Activated CD4-positive, alpha-beta T cell treated with anti-CD3 and anti-CD28 coated beads for 24 hours (primary cell): ENCODE measurements at places on chromosomes 2 and 18.

DNA sequence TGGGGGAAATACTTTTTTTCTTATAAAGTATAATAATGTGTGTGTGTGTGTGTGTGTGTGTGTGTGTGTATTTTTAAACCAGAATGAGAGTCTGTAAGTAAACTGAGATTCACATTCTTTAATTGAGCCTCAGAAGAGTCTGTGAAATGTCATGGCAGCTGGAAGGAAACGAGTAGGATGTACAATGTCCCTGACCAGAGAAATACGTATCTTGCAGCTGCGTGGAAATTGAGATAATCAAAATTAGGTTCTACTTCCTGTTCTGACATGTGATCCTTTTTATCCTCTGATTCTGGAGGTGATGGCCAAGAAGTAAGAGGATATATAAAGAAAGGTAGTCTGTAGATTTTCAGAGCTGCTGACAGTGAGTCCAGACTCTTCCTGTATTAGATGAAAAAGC lies 50.0 kb downstream of the SH3RF3 start:
- DNase-seq: no peak

- DNase-seq: no peak
Observed at GRCh38 chr18:7711495-7711894, 144.4 kb downstream of the PTPRM start.

DNA sequence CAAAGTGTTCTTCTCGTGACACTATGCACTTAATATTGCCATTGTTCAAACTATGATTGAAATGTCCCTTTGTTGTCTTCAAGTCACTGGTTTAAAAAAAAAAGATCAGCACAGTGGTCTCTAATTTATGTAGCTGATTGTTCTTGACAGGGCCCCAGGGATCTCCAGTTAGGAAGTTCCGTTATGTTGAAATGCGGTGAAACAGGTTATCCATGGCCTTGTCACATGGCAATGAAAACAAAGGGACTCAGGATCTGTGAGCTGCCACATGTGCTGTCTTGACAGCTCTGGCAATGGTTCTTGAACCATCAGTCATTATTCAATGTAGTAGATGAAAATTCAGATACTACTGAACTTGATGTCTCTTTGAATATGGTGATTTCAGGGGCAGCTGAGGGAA lies 147.4 kb downstream of the SETBP1 start:
- DNase-seq: no peak

DNA sequence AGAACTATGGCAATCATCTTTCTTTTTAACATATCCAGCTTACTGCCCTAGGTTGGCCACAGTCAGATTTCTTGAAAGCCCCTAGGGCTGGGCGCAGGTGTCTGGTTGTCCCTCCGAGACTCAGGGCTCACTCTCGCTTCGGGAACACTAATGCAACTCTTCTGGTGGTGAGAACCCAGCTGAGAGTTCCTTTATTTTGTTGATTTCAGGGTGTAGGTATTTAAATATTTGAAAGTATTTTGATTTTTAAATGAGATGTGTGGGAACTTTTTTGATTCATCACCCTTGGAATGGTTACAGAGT lies 40.7 kb downstream of the INPP4A start:
- DNase-seq: no peak

GRCh38 chr18:72999971-73000607 lies 132.3 kb upstream of the NETO1 start:
- no peak for DNase-seq

- DNase-seq: no peak
Observed at GRCh38 chr2:149613704-149614103, 26.1 kb upstream of the MMADHC start.

GRCh38 chr18:70289351-70290312 lies 787 bp downstream of the SOCS6 start:
- DNase-seq: no peak

DNA sequence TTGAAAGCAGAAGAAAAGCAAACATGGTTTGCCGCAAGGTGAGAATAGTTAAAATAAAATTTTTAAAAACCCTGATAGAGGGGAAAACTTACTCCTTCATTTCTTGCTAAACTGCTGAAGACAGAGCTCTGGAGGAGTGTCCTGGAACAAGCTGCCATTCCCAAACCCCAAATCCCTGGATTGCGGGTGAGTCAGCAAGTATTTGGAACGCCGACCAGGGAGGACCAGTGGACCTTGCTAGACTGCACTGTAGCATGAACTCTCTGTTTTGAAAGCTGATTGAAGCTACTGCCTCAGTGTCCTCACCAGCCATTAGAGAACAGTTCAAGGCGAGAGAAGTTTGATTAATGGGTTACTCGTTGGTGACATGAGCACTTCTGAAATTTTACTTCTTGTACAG lies 99.4 kb upstream of the RASGRP3 start:
- DNase-seq: no peak

DNA sequence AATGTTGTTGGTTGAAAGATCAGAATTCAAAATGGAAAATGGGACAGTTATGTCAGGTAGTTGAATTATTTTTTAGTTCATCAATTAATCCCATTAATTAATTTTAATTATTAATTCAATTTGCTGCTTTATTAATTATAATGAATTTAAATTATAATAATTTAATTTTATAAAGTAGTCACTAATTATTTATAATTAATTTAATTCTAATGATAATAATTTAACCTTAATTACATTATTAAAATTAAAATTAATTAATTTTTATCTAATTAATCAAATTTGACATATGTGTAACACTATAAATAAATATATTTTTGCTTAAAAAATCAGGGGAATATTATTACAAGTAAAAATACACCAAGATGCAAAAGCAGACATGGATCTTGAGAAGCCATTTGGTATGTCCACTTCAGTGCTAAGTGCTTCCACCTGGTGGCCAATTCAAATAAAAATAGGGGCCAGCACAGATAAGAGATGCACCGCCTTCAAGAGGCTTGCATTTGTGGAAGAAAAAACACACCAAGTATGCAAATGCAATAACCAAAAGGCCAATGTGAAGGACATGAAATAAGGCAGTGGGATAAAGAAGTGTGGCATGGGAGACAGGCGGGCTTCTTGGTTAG lies 73.2 kb downstream of the MBP start:
- DNase-seq: no peak

GRCh38 chr18:55934821-55935220 lies 346.8 kb upstream of the TCF4 start:
- no peak for DNase-seq

GRCh38 chr2:83795777-83796176 lies 663.3 kb downstream of the SUCLG1 start:
- DNase-seq: no peak

GRCh38 chr18:35508746-35509338 lies 11.1 kb upstream of the INO80C start:
- DNase-seq: no peak

GRCh38 chr2:11680182-11680900 lies 10.3 kb upstream of the NTSR2 start:
- DNase-seq: no peak

GRCh38 chr2:9423922-9424272 lies 443 bp downstream of the CPSF3 start:
- no peak for DNase-seq

GRCh38 chr2:241138471-241138870 lies 10.8 kb downstream of the PASK start:
- no peak for DNase-seq

GRCh38 chr2:143068509-143068908 lies 60.7 kb upstream of the ARHGAP15 start:
- no peak for DNase-seq

DNA sequence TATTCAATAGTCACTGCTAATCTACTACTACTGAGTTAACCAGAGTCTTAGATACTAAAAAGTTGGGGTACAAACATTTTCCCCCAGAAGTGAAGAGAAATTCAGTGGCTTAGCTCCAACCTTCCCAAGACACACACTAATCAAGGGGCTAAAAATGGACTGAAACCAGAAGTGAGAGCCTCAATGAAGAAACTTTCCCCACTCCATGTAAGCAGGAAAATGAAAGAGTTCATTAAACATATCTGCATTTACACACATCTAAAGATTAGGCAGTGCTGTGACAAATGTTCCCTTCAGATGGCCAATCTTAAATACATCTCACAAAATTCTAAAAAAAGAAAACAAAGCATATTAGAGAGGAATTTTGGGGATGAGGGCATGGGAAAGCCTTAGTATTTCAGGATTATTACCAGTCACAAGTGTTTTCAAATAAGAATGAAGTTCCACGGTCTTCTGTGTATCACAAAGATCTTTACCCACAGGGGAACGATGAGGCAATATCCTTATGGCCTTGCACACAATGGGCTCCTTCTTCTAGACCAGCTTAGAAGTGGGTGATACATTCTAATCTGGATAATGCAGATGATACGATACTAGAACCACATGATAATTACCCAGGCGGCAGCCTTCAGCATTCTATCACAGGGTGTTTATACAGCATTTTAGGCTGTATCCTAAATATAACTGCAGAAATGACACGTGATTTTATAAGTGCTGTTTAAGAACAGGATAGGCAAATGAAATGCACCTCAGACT lies 17.1 kb downstream of the ANKRD44 start:
- no peak for DNase-seq

DNA sequence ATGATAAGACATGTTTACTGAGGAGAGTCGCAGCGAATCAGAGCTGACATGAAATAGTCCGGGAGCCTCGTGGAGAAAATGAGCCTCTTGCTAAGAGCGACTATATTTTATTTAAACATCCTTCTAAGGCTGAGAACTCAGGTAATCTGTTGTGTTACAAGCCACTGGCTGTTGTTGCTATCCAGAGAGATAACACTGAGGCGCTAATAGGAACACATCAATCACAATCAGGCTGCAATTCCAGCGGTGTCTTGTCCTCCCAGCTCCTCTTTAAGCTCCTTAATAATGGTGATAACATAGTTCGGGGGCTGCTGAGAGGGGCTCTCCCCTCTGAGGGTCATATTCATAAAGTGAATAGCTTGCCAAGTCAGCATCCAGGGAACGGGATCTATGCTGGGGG lies 95.1 kb downstream of the INSIG2 start:
- no peak for DNase-seq

DNA sequence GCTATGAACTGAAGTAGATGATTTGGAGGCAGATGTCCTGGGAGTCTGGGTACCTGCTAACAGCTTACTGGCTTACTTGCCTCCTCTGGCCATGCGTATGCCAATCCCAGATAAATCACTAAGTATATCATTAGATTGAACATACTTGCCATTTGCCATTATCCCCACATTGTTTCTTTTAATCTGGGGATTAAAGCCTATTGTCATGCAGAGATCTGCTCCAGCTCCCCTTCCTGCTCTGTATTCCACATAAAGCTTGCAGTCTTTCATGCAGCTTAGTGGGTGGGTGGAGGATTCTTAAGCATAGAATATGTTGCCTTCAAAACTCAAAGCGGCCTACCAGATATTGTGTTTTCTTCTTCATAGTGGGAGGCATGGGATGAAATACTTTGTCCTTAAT lies 311.8 kb upstream of the MMADHC start:
- DNase-seq: no peak

GRCh38 chr18:54247511-54248175 lies 21.7 kb upstream of the POLI start:
- DNase-seq: no peak

GRCh38 chr2:21382701-21383520 lies 259.1 kb downstream of the TDRD15 start:
- no peak for DNase-seq

DNA sequence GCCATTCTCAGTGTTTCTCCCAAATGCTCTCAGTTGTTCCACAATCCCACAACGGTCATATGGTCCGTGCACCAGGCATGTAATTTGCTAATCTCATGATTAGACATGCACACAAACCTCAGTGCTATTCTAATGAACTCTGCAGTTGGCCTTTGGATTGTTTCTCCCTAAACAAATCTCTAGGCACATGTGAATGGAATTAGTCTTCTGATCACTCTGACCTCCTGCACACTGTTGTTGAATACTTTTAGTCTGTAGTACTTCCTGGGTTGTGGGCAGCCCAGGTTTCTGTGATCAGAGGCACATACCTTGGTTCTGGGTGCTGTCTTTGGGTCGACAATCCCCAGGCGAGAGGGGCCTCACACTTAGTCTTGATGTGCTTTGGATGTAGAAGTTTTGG lies 498.7 kb upstream of the SPRED2 start:
- no peak for DNase-seq

GRCh38 chr2:65939687-65940086 lies 495.2 kb upstream of the MEIS1 start:
- no peak for DNase-seq

GRCh38 chr2:203782262-203782976 lies 76.0 kb downstream of the CD28 start:
- peak; percentile 68 for DNase-seq

DNA sequence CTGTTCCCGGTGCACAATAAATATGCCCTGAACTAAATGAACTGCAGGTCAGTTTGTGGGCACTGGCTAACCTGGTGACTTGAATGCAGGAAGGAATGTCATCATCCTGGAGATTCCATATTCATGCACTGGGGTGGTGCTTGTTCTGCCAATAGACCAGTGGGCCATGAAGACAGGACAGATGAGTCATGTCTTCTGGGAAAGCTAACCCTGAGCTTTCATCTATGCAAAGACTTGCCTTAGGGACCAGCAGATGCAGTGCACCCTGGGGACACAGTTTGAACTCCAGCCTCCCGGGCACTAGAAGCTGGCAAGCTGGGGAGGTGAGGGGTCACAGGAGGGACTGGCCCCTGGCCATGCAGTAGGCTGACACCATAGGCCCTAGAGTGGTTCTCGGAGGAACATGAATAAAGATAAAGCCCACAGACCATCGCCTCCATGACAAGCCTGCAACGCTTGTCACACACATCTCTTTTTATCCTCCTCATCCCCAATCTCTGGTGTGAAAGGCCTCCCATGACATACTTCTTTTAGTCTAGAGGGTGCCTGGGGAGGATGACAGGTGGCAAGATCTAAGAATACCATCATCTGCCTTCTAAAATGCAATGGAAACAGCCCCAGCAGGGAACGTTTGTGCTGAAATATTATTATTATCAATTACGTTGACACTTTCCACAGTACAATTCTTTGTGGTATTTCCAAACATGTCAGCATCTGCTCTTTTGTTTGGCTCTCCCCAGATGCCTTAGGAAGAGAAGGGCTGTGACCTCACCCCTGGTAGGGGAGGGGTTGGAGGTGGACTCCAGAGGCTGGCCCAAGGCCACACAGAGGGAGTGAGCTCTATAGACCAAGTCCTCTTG lies 267.4 kb upstream of the RAB6C start:
- no peak for DNase-seq

DNA sequence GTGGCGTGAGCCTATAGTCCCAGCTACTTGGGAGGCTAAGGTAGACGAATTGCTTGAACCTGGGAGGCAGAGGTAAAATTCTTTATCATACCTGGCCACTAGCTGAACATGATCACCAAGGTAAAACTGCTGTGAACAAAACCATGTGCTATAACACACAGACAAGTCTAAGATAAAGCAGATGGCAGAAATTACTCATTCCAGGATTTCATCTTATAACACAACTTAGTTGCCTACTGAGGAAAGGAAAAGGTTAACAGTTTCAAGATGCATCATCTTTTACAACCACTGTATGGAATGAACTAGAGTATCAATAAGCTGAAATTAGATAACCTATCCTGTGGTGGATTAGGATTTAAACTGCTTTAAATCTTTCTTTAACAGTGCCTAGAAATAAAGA lies 8.3 kb downstream of the ARL5A start:
- no peak for DNase-seq

GRCh38 chr2:217461674-217462073 lies 541.1 kb downstream of the TNS1 start:
- no peak for DNase-seq

- no peak for DNase-seq
Observed at GRCh38 chr2:111905990-111906735, 7.8 kb downstream of the MERTK start.

GRCh38 chr18:51241226-51241625 lies 43.7 kb upstream of the MEX3C start:
- DNase-seq: no peak

- no peak for DNase-seq
Observed at GRCh38 chr2:9717886-9718451, 87.2 kb upstream of the YWHAQ start.

- DNase-seq: no peak
Observed at GRCh38 chr2:128308284-128308731, 10.4 kb downstream of the HS6ST1 start.
